ENCODE measurements at places on chromosomes 12 and 14.
A peak's percentile ranks its signal among the peaks of the same experiment; 100 is the strongest.

GRCh38 chr12:14454098-14454907, 88.8 kb downstream of the ATF7IP start:
- no peak for DNase-seq

GRCh38 chr14:103704708-103705107, 10.5 kb downstream of the XRCC3 start:
- no peak for DNase-seq

GRCh38 chr12:99393763-99394162, 253.8 kb upstream of the GARIN6 start:
- no peak for DNase-seq

- DNase-seq: no peak
Observed at GRCh38 chr14:86912709-86913108, 1080.3 kb downstream of the GALC start.

DNA sequence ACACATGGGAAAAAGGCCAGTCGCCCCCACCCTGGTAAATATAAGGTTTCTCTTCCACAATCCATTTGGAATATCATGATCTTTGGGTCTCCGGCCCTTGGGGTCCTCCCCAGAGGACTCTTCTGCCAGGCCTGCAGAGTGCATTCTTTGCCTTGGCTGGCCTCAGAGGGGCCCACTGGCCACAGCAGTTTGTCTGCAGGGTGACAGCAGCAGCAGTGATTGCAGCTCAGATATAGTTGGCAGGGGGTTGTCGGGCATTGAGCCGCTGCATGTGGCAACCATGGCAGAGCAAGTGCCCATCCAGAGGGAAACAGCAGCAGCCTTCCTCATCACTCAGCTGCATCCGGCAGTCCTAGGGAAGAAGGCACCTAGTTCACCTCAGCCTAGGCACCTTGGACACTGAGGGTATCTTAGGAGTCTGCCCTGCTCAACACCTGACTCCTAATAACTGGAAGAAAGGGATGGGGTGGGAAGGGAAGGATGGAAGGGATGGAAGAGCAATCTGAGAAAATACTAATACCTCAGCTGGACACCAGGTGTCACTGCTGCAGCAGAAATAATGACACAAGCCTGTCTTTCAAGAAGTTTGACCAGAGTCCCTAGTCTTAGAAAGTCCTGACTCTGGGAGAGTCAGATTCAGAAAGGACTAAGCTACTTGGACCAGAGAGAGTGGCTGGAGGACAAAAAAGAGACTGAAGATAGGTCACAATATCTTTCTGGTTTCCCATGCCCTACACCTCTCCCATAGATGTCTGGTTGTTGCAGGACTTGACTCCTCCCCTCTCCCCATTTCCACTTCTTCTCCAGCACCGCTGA, 8.9 kb downstream of the AJUBA start:
- DNase-seq: peak; percentile 14

GRCh38 chr12:52787324-52788191, 8.4 kb downstream of the KRT3 start:
- peak; percentile 18 for DNase-seq
